ENCODE measurements at places on chromosomes 1 and 21.
A peak's percentile ranks its signal among the peaks of the same experiment; 100 is the strongest.

GRCh38 chr1:175116210-175116798 is 48.7 kb downstream of the TNN start:
- DNase-seq: no peak

GRCh38 chr1:119870917-119871596 is 25.3 kb downstream of the ADAM30 start:
- DNase-seq: peak; percentile 85

DNA sequence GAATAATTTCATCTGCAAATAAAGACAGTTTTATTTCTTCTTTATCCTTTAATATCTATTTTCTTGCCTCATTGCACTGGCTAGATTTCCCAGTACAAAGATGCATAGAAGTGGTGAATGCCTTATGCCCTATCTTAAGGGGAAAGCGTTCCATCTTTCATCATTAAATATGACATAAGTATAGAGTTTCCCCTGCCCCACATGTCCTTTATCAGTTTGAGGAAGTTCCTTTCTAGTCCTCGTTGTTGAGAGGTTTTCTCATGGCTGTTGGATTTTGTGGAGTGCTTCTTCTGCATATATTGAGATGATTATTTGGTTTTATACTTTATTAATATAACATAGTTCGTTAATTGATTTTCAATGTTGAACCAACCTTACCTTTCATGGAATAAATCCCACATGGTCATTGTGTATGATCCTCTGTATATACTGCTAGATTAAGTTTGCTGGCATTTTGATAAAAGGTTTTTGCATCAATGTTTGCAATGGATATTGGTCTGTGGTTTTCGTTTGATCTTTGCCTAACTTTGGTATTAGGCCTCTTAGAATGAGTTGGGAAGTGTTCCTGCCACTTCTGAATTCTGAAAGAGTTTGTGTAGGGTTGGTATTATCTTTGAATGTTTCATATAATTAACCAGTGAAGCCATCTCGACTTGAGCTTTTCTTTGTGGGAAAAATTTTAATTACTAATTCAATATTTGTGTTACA is 15.6 kb downstream of the PRKACB start:
- DNase-seq: no peak

DNA sequence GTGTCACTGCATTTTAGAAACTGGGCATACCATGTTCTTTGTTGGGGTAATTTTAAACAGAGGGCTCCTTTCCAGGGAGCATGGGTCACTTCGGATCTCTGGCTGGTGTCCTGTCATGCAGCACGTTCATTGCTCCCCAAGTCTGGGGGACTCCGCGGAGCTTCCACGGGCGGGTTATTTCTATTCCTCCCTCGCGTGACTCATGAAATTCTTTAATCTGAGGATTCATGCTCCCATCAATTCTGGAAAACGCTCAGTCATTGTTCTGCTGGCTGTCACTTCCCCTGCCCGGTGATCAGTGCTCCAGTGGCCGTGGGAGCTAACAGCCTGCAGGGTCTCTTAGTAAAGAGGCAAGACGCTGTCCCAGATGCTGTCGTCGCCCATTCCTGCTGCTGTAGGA is 28.1 kb downstream of the CFAP74 start:
- DNase-seq: no peak

- DNase-seq: peak; percentile 83
These were observed 743 bp downstream of the PHF13 start for GRCh38 chr1:6614019-6614928.

DNA sequence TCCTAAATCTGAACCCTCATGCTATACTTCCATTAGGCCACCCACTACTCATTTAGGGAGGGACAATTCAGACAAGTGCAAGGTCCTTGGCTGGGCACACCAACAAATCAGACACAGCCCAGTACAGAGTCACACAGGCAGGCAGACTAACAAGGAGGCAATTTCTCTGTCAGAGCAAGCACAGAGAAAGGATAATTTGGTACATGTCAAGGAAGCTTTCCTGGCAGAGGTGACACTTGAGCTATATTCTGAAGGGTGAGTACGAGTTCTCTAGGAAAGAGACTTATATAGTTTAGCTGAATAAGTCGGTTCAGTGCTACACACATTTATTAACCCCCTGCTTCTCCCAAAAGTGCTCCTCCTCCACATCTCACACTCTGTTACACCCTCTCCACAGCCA is 455.9 kb downstream of the OMA1 start:
- no peak for DNase-seq

GRCh38 chr1:115398745-115399144 is 60.7 kb upstream of the NGF start:
- DNase-seq: no peak

- no peak for DNase-seq
These were observed 29.3 kb downstream of the NSL1 start for GRCh38 chr1:212762234-212762633.

GRCh38 chr1:201614262-201615015 is 75.5 kb downstream of the NAV1 start:
- peak; percentile 69 for DNase-seq

DNA sequence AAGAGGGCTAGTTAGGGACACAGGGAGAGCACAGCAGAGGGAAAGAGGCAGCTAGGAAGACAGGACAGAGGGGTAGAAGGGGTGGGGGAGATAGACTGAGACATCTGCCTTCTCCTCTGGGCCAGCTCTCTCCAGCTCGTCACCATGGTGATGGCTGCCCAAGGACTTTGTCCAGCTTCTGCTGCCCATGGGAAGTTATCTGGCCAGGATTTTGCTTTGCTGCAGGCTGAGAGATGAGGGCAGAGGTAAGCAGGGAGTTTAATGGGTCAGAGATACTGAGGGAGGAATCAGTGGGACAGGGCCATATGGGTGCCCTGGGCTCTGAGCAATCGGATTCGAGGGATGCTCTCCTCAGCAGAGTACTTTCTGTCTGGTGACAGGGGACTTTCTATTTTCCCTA is 34.5 kb upstream of the GPR37L1 start:
- DNase-seq: no peak

DNA sequence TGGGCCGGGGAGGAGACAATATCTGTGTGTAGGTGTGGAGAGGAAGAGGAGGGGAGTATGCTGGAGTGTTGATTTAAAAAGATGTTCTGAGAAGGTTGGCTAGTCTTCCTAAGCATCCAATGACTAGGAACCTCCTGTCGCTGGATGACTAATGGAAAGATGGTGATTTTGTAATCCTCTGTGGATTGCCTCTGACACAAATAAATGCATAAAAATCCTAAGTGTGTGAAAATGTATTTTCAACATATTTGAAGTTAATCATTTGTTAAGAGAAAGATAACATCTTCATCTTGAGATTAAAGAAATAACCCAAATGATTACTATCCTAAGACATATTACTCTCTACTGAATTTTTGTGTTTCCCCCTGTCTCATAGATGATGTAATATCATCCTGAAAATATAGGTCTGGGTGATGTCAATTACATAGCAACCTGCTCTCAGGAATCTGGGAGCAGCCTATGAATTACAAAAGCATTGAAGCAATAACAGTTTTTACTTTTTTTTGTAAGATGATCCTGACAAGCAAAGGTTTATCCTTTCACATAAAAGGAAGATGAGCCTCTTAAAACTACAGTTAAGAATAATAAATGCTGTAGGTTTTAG is 220.5 kb upstream of the MAP1LC3C start:
- DNase-seq: no peak

- DNase-seq: no peak
These were observed 9.8 kb upstream of the FNBP1L start for GRCh38 chr1:93437976-93438605.

DNA sequence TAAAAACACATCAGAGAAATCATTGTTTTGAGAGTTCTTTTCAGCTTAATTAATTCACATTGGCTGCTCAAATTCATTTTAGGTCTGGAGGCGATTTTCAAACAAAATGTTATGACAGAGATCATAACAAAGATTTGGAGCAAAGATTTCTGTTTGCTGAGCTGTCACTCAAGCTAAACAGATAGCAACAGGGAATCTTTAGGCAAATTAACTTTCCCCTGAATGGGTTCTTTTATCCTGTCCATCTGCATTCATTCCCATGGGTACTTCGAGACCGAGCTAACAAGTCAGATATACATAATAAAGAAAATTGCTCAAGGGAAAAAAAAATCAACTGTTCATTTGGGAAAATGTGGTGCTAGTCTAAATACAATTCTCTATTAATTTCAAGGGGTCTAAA is 30.2 kb upstream of the CA6 start:
- no peak for DNase-seq

DNA sequence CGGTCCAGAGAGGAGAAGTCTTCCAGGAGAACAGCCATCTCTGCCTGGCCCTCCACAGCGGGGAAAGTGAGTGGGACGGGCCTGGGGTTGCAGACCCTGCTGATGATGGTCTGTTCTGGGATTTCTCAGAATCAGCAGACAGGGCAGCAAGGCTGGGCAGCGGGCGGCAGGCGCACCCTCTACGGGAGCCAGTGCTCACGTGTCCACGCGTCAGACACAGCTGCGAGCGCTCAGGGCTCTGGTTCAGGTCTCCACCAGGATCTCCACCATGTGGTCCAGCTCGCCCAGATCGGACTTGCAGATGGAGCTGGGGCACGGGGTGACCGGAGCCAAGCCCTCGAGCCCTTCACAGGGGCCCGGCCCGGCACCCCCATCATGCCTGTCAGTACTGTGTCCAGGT is 5.5 kb downstream of the CLCA4 start:
- DNase-seq: no peak

DNA sequence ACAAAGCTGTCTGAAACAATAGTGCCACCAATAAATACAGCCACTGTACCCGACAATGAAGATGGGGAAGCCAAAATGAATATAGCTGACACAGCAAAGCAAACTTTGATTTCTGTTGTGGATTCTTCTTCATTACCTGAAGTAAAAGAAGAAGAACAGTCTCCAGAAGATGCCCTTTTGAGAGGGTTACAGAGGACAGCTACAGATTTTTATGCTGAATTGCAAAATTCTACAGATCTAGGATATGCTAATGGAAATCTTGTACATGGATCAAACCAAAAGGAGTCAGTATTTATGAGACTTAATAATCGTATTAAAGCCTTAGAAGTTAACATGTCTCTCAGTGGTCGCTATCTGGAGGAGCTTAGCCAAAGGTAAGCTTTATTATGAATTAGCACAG is 56.6 kb downstream of the SUCO start:
- DNase-seq: no peak

GRCh38 chr1:158140764-158141192 is 39.9 kb upstream of the CD1D start:
- DNase-seq: no peak

DNA sequence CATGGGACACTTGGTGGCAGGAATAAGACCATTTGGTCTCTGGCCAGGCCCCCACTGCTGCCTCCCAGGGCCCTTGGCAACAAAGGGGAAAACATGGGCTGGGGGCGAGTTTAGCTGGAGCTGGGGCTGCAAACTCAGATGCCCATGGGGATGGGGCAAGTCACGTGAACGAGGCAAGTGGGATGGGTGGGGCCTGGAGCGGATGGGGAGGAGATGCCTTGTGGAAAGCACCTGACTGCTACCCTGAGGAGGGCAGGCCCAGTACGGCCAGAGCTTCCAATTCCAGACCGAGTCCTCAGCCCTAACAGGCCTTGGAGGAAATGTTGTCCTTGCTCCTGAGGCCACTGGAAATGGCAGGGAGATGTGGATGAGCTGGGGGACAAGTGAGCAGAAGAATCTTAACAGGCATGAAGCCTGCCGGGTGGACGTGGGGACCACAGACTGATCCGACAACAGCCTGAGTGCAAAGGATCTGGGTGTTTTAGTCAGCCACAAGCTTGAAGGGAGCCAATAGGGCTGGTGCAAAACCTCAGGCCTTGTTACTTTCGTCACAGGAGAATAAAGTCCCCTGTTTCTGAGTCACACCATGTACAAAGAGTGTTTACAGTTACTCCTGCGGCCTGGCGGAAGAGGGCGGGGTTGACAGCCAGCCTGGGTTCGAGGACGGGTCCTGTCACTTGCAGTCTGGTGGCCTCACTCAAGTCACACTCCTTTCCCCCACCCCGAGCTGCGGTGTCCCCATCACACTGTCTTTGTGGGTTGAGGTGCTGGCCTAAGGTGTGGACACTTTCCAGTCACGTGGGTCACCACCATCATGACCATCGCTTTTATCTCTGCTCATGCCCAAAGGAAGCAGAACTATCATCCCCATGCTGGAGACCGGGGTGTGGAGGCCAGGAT is 19.1 kb downstream of the RUNX3 start:
- no peak for DNase-seq

- peak; percentile 39 for DNase-seq
These were observed 6.5 kb downstream of the LRP8 start for GRCh38 chr1:53321366-53321765.

DNA sequence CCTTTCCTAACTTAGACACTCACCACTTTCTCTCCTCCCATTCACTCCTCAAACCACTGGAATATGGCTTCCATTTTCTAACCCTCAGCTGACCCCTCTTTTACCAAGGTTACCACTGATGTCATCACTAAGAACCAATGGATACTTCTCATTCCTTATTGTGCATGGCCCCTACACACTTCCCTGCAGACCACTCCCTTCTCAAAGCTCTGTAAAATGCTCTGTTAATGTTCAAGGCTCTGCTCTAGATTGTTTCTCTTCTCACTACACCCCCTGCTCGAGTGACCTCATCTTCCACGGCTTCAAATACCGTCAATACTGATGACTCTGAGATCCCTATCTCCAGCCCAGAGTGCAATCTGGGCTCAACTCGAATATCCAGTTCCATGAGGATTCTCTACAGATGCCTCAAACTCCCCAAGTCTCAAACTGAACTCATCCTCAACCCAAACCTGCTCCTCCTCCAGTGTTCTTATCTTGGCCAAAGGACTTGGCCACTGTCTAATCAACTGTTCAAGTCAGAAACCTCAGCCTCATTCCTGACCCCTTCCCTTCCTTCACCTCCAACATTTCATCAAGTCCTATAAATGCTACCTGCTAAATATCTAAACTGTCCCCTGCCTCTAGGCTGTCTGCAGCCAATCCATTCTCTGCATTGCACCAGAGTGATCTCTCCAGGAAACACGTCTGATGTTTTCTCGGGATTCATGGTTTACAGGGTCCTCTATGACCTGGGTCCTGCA is 41.3 kb upstream of the BMP8B start:
- DNase-seq: no peak

DNA sequence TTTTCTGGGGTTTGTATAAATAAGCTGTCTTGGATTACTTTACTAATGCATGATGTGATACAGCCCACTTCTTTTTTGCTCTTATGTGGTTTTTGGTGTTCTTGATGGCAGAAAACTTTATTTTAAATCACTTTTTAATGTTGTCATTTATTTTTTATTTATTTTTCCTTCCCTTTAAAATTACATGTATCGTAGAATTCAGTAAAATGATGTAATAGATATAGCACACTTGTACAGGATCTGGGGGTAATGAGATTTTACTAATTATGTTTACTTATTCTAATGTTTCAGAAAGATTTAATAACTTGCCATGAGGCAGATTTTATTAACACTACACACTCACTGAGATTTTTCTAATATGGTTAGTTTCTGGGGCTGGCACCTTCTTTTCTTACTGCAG is 701 bp upstream of the B3GALT2 start:
- DNase-seq: no peak

- no peak for DNase-seq
These were observed 172.0 kb upstream of the KIAA0040 start for GRCh38 chr1:175364424-175365076.

Measured in upper lobe of right lung (tissue), 1 donor.